ENCODE measurements at places on chromosomes 1 and 21.
A peak's percentile ranks its signal among the peaks of the same experiment; 100 is the strongest.

GRCh38 chr1:170157820-170158219 is 12.1 kb downstream of the NTMT2 start:
- no peak for DNase-seq

DNA sequence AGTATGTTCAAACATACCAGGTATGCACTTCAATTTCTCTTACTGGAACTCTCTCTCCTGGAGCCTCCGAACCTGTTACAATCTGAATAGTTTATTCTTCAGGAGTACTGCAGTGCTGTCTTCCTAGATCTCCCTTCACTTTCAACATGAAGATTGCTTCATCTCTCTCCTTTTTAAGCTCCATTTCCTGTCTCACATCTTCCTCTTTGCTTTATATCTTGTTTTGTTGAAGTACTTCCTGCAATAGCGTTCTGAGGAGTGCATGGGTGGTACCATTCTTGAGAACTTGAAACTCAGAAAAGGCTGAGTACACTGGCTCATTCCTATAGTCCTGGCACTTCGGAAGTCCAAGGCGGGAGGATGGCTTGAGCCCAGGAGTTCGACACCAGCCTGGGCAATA is 15.7 kb upstream of the C1orf146 start:
- DNase-seq = no peak

GRCh38 chr1:43570715-43571114 is 40.0 kb downstream of the PTPRF start:
- DNase-seq = no peak

- DNase-seq = no peak
Observed at GRCh38 chr21:39085843-39086405, 97.3 kb downstream of the PSMG1 start.

GRCh38 chr1:61851849-61852669 is 109.8 kb downstream of the PATJ start:
- peak; percentile 64 for DNase-seq

GRCh38 chr1:206094024-206094423 is 23.2 kb downstream of the AVPR1B start:
- no peak for DNase-seq

DNA sequence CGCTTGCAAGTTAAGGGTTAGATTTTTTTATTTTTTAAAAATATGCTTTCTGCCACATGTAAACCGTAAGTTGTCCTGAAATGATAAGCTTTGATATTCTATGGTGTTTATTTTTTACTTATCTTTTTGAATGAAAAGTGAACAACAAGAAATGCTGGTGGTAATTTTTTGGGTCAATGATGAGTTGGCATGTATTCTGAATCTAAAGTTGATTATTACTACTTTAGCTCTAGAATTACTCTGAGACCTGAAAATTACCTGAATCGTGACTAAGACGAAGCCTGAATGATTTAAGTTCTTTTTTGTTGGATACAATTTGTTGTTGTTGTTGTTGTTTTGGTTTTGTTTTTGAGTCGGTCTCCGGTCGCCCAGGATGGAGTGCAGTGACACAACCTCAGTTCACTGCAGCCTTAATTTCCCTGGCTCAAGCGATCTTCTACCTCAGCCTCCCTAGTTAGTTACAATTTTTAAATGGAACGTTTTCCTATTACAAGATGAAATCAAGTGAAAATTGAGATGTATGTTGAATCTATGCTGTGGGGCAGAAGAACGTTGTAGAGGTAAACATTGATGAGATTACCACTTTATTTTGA is 941 bp downstream of the RABGGTB start:
- DNase-seq = no peak

DNA sequence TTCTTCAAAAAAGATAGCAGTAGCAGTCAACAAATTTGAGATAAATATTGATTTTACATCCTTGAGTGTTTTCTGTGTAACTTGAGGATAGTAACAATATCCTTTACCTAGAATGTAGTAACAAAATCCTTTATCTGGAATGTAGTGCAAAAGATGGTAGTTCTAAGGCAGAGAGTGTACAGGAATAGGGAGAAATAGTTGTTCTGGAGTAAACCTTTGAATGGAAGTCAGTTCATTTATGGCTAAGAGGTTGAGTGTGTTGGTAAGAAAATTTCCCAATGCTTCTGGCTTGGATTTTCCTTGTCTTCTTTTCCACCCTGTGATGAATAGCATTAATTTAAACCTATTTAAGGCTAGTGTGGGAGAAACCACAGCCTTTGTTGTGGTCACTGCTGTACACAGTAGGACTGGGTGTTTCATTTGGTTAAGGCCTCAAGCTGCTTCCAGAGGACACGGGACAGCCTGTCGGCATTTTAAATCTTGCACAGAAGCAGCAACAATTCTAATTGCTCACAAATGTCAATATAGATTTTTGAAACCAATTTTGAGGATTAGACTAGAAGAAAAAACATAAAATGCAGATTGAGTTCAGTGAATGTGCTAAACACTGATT is 11.3 kb downstream of the NFIA start:
- no peak for DNase-seq

- no peak for DNase-seq
Observed at GRCh38 chr1:9844106-9844505, 20.3 kb upstream of the CLSTN1 start.

GRCh38 chr1:234773936-234774677 is 164.1 kb upstream of the IRF2BP2 start:
- no peak for DNase-seq
